Ovary (tissue), 10 donors: ENCODE measurements at places on chromosomes 1 and 21. TPM values are rescaled to one million over a fixed set of nuclear protein-coding genes. Genes with fewer than 3 reads are reported as not detected.
A peak's percentile ranks its signal among the peaks of the same experiment; 100 is the strongest.

DNA sequence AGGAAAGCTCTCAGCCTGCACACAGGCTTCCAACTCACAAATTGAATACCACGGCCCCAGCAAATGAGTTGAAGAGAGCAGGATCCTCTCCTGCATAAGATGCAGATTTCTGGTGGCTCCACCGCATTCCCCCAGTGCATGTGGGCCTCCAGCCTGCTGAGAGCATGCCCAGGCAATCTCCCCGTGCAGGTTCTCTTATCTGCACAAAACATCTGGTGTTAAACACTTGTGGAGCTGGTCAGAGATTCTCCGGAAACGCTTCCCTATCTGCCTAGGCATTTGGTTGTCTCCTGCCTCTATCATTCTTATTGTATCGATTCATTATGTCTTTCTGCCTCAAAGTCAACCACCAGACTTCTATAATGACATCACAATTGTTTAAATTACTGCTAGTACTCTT is 1349.0 kb upstream of the B3GALT2 start:
- no peak for DNase-seq

Gene H6PD
- total RNA-seq, result 89.7 TPM

- DNase-seq, result no peak
Measured at GRCh38 chr1:239253032-239253431, 133.3 kb upstream of the CHRM3 start.

Gene C1orf94
- not detected for total RNA-seq

DNA sequence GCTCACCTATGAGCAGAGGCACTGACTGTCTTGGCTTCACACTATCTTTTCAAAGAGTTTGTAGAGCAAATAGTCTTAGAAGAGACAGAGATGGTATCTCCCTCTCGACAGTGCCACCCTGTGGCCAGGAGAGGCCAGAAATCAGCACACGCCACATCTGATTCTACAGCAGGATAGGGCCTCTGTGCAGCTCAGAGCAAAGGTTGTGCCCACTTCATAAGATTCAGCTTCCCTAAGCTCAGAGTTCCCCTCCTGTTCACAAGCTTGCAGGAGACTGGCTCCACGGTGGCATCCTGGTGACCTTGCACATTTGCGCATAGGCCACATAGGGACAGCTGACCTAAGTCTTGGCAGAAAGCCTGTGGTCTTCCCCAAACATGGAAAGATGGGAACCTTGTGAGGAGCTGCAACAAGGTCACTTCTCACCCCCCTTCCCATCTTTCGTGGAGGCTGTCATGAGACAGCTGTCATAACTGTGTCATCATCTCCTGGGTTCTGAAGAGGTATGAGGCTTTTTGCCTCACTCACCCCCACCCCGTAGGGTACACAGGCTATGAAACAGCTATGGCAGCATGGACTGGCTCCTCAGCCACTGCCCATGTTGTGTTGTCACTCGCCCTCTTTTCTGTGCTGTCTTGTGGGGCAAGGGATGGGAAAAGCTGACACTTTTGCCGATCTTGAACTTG is 3.0 kb downstream of the ITLN2 start:
- DNase-seq, result peak; percentile 71

- no peak for DNase-seq
Measured at GRCh38 chr1:29243871-29244200, 7.5 kb downstream of the PTPRU start.

DNA sequence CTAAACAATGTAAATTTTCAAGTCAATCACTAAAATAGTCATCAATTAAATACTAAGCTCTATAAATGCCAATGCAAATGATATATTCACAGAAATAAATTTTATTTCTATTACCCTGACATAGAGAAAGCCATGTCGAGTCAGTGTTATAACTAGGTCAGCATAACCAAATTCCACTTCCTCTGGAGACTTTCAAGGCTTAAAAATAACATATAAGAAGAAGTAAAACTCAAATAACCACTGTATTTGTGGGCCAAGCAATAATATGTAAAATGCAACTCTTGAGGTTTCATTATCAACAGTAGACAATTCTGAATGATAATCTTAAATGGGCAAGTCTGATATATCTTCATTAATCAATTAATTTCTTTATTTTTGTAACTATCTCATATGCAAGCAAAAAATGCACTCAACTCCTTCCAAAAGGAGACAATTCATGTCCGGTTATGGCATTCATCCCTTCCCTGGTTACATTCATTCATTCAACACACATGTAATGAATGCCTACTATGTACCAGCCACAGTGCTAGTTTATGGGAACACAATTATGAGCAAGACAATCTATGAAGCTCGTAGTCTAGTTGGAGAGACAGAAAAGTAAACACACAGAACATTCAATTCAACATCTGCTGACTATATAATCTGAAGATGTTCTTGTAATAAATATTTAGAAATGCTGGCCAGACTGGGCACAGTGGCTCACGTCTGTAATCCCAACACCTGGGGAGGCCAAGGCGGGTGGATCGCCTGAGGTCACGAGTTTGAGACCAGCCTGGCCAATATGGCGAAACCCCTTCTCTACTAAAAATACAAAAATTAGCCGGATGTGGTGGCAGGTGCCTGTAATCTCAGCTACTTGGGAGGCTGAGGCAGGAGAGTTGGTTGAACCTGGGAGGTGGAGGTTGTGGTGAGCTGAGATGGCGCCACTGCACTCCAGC is 37.1 kb upstream of the CAP1 start:
- no peak for DNase-seq

DNA sequence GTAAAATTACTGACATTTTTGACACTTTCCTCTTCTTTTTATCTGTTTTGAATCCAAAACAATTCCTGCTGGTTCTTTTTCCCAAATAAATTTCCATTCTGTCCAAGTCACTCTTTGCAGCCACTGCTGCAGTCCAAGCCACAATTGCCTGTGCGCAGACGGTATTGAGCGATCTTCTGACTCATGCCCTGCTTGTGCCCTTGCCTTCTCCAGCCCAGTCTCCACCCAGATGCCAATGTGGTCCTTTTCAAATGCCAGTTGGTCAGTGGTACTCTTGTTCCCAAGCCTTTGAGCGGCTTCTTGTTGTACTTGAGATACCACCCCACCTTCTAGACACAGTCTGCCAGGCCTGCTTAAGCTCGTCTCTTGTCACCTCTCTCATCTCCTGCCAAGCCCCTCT is 78.9 kb downstream of the CAMTA1 start:
- DNase-seq, result no peak

DNA sequence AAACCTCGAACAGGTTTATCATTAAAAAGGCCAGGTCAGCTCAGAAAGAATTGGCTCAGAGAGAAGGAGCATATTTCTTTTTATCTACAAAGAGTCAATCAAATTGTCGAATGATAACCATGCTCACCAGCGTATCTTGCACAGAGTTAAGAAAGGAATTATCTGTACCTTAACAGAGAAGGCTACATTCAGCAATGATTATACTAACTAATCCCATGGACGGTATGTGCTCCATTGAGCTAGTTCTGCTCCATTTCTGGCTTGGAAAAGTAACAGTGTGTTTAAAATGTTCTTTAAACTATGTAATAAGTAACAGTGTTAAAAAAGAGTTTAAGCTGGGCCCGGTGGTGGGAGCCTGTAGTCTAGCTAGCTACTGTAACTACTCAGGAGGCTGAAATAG is 4.2 kb downstream of the UBR4 start:
- DNase-seq, result no peak

- DNase-seq, result no peak
Measured at GRCh38 chr1:170095976-170096748, 21.7 kb upstream of the KIFAP3 start.

Gene LRP8
- 4.0 TPM for total RNA-seq

Gene LEMD1
- 0.43 TPM for total RNA-seq

DNA sequence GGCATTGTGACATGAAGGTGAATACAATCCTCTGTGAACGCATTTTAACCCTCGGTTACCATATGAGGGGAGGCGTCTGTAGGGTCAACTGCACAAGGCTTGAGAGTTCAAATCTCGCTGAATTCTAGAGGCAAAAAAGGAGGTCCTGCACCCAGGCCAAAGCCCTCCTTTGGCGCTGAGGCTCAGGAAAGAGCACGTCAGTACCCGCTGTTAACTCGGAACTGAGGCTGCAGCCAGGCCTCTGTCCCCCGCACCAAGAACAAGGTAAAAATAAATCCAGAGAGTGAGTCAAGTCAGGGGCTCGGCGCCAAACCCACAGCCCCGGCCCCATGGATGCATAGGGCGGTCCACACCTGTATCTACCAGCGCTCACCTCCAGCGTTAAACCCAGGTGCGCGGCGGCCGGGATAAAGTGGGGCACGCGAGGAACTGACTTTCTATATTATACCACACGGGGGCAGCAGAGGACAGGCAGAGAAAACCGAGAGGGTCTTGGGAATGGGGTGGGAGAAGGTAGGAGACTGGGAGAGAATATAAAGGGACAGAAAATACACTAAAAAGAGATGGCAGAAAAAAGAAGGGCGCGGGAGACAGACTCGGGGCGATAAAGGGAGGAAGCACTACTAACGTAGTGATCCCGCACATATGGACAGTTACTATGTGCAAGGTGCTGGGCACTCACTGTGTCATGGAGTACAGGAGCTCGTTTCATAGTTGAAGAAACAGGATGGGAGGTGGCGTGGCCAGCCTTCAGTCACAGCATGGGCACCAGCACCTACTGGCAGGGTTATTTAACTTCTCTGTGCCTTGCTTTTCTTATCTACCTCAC is 54.9 kb downstream of the DMRTA2 start:
- peak; percentile 32 for DNase-seq

DNA sequence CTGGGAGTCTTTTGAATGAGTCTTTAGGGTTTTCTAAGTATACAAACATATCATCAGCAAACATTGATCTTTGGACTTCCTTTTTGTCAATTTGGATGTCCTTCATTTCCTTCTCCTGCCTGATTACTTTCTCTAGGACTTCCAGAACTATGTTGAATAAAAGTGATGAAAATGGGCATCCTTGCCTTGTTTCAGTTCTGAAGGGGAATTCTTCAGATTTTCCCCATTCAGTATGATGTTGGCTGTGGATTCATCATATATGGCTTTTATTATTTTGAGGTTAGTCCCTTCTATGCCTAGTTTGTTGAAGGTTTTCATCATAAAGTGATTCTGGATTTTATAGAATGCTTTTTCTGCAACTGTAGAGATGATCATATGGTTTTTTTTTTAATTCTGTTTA is 42.0 kb downstream of the KMO start:
- DNase-seq, result no peak

DNA sequence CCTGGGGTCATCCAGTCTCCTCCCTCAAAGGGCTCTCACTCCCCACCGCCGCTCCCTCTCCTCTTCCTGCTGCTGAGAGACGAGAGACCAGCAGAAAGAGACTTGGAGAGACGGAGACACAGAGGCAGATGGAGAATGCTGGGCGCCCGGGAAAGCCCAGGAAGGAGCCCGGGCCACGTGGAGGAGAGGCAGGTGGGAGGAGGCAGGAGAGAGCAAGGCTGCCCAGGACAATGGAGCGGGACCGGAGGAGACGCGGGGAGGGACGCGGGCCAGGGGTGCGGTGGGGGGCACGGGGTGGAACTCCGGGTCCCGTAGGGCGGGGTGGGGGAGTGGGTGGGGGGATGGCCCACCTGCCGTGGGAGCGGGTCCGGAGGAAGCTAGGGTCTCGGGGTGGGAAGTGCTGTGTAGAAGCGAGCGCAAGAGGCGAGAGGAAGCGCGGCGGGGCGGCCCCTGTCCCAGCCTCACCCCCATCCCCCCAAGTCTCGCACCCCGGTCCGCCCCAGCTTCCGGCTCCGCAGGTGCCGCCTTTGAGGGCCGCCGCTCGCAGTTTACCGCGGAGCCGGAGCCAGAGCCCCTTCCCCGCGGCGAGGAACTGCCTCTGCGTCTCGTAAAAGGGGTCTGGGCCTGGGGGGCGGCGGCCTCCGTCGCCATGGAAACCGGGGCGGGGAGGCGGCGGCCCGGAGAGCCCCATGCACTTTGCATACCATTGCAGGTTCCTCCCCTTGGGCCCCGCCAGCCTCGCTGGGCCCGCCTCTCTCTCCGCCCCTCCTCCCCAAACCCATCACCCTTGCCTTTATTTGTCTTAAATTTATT is 11.7 kb upstream of the EPHA2 start:
- peak; percentile 74 for DNase-seq

GRCh38 chr1:36909946-36910725 is 124.2 kb downstream of the GRIK3 start:
- DNase-seq, result no peak

- DNase-seq, result no peak
Measured at GRCh38 chr1:181397845-181398244, 85.5 kb upstream of the CACNA1E start.

DNA sequence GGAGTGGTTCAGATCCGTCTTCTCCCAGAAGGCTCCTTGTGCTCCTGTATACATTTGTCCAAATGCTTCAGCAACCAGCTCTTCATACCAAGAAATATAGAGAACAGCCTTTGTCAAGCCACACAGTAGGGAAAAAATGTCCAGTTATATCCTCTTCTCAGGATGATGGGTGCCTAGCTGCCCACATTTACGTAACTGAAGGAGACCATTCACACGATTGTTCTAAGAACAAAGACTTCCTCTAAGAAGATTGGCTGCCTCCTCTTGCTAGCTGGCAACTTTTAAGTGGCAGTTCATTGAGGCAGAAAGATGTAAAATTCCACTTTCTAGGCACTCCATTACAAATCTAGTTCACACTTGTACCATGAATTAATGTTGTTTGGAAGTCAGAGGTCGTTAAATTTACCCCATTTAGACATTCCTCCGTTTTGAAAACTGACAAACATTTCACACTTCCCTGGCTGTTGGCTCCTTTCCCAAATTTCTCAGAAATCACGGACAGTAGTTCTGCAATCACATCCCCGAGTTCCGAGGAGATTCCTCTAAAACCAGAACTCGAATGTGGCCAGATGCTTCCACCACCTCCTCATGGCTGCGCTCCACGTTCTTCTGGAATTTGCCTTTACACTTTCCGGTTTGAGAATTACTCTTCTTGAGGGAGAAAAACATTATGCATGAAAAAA is 45.6 kb upstream of the CSF1 start:
- DNase-seq, result no peak

DNA sequence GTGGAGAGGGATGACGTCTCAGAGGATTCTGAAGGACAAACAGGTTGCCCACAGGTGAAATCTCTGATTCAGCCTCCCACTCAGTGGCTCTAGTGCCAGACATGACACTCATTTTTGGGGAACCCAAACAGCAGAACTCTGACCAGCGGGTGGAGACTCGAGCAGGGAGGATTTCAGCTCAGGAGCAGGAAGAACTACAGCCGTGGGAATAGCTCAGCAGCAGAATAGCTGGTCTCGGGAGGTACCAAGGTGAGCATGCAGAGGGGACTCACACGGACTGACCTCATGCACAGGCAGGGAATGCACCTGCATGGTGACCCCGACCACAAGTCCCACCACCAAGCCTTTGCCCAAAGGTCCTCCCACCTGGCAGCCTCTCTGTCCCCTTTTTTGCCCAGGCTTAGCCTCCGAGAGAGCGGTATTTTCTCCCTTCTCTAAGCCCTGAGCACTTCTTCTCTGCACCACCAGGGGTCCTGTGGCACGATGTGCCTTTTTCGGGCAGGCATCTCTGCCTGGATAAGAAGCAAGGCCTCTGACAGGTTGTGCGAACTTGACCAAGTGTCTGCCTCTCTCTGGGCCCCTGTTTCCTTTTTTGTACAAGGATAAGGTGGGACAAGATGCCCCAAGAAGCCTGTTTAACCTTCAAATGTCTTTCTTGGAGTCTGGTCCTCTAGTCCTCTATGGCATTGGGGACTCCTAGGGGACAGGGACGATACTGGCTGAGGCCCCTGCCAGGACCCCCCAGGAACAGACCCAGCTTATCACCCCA is 8.8 kb upstream of the FGR start:
- DNase-seq, result no peak

GRCh38 chr1:42908046-42908445 is 50.6 kb downstream of the SLC2A1 start:
- DNase-seq, result no peak

Gene SMCP
- not detected for total RNA-seq
